Large intestine (tissue), 12 donors: ENCODE measurements at places on chromosomes 5 and 9. TPM values are rescaled to one million over a fixed set of nuclear protein-coding genes. Genes with fewer than 3 reads are reported as not detected.
A peak's percentile ranks its signal among the peaks of the same experiment; 100 is the strongest.

GRCh38 chr5:2523180-2523579 lies 228.3 kb downstream of the IRX2 start:
- DNase-seq, result no peak

Gene ARL14EPL
- not detected for polyA plus RNA-seq

DNA sequence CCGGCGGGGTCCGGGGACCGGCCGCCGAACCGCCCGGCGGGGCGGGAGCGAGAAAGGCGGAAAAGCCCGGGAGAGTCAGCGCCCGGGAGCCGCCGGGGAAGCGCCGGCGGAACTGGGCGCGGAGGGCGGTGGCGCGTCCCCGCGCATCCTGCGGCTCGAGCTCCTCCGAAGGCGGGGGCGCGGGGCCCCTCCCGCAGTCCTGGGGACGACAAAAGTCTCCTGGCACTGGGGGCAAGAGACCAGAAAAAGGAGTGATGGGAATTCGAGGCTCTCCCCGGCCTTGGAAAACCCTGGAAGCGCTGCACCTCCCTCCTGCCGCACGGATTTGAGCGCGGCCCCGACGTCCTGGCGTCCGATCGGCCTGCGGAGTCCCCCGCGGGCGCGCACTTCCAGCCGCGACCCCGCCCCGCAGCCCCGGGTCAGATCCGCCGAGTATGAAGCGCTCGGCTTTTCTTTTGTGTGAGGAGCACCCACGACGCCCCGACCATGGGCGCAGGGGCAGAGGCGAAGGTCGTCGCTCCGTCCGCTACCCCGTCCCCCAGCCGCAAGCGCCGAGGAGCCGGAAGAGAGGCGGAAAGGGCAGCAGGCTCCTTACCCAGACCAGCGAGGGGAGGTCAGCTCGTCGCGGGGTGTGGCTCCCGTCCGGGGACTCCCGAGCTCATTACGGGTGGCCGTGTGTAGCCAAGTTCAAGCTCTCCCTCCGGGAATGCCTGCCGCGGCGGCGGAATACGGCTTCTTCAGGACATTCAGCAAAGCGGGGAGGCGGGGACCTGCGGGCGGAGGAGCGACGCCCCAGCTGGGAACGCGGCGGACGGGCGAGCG lies at the start of gene EPB41L4A:
EPB41L4A (minus strand) TSS at position 114 of the 822 bp plus-strand sequence. CDS start 238 bp downstream, outside the sequence.
- peak; percentile 18 for DNase-seq

Gene TMEM215
- polyA plus RNA-seq, result 0.06 TPM

DNA sequence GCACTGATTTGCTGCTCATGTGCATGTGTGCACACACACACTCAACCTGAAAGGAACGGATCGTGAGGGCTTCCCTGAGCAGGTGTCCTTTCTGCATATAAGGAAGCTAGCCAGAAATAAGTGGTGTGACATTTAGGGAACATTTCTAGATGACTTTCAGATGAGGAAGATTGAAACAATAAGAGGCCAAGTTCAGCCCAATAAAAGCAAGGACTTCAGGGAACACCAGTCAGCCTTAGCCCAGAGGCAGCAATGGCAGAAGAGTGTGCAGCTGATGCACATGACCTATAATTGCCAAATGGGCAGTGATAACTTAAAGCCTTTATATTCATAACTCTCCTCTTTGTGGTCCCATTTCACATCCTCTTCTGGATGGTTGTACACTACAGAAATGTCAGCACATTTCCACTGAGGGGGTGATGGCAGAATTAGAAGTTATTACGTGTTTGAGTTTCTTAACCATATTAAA lies 255.5 kb downstream of the TRIM32 start:
- no peak for DNase-seq

DNA sequence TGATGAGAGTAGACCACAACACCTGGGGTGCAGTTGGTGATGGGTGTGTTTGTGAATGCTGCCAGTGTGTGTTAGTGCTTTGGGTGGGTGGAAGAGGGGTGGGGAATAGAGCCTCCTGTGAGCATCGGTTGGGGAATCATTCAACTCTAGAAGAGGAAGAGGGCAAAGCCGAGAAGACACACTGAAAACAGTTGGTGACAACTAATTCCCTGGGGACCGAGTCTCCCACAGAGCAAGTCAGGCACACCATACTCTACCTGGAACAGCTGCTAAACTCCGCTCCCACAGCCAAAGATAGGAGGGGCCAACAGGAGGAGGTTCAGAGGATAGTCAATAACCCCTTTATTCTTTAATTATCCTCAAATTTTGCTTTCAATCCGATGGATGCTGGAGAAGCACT lies 1.6 kb upstream of the ARHGEF39 start:
- no peak for DNase-seq
